ENCODE measurements at places on chromosomes 2 and 18.

- DNase-seq = no peak
These were observed 106.3 kb upstream of the SEC11C start for GRCh38 chr18:59033359-59033758.

GRCh38 chr2:149167001-149167780, 128.7 kb downstream of the LYPD6B start:
- no peak for DNase-seq

DNA sequence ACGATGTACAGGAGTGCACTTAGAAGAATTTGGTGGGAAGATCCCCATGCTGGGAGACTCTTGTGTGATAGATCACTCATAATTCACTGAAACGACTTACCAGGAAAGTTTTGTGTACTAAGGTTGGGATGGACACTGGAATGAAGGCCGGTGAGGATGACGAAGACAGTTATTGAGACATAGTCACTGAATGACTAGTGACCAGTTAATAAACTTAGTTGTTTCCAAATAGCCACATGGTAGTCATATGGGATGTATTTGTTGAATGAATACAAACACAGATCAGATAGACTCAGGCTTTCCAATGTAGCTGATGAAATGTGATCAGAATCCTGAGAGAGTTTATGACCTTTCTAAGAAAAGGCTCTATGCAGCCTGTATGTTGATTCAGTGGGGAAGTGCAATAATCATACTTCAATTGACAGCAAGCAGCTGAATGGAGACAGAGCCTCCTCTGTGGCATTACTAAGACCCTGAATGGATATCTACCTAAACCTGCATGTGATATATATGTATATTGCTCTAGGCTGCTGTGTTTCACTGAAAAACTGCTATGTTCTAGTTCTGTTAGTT, 20.4 kb downstream of the GDF7 start:
- no peak for DNase-seq

GRCh38 chr2:96788442-96789244, 27.4 kb upstream of the CNNM3 start:
- peak; percentile 62 for DNase-seq

GRCh38 chr18:50405582-50406271, 30.9 kb downstream of the SKA1 start:
- no peak for DNase-seq

Data from glutamatergic neuron (in vitro differentiated cells).